ENCODE measurements at places on chromosomes 7 and 10. TPM values are rescaled to one million over a fixed set of nuclear protein-coding genes. Genes with fewer than 3 reads are reported as not detected.

CALHM3 gene
- total RNA-seq = not detected

GRCh38 chr7:136509466-136509865 is 359.0 kb upstream of the CHRM2 start:
- no peaks in the 10 kb centered on the region for H3K36me3 ChIP-seq
- H3K27ac ChIP-seq = no peak overlapping the region
- no peaks in the 10 kb centered on the region for H3K27me3 ChIP-seq
- DNase-seq = no peak
- no peak overlapping the region for H3K4me3 ChIP-seq

DNA sequence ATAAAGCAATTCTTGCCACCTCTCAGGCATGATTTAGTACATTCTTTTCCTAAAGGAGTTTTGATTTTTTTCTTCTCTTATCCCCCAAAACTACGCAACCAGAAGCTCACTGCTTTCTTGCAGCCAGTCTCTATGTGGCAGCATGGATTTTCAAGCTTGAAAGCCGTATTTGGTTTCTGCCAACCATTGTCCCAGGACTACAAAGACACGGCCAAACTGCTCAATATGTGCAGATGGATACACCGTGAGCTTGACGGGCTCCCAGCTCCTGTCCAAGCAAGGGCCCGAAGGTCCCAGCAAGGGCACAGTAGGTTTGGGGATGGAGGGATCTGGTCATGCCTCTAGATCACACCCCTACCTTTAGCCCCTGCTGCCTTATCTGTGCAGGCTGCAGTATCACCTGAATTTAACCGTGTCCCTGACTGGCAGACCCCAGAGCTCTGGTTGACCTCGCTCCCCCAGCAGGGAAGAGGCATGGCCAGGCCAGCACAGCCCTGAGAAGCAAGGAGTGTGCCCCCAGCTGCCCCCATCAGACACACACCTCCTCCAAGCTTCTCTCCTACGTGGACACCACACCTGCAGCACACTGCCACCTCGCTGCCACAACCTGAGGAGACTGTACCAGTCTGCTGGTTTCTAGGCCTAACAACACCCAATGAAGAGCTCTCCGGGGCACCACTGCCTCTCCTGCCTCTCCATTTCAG is 86.8 kb downstream of the COBL start:
- H3K4me1 ChIP-seq = peaks cover 47% of the 10 kb centered on the region
- H3K36me3 ChIP-seq = no peaks in the 10 kb centered on the region
- peak overlapping the region; percentile 25 for H3K4me3 ChIP-seq
- peak overlapping the region; percentile 29 for H3K27ac ChIP-seq
- no peaks in the 10 kb centered on the region for H3K27me3 ChIP-seq
- DNase-seq = no peak

NOD1 gene
- total RNA-seq = 9.2 TPM

CRHR2 gene
- 0.55 TPM for total RNA-seq

DNA sequence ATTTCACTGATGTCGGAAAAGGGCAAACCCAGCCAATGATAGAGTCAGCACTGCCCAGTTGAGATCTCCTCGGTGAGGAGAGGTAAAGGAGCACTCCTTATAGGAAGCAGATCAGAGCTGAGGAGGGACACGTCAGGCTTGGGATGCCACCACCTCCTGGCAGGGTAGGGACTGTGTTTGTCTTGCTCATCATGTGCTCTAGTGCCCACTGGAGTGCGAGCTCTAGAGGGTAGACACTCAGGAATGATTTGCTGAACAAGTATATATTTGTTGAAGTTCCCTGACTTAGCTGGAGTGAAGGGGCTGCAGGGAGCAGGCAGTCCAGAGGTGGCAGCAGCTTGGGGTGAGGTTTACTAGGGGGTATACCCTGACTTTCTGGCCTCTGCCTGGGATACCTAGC is 146.5 kb downstream of the NOC3L start:
- DNase-seq = no peak
- no peak overlapping the region for H3K27ac ChIP-seq
- H3K4me1 ChIP-seq = peaks cover 3% of the 10 kb centered on the region
- no peaks in the 10 kb centered on the region for H3K27me3 ChIP-seq

DNA sequence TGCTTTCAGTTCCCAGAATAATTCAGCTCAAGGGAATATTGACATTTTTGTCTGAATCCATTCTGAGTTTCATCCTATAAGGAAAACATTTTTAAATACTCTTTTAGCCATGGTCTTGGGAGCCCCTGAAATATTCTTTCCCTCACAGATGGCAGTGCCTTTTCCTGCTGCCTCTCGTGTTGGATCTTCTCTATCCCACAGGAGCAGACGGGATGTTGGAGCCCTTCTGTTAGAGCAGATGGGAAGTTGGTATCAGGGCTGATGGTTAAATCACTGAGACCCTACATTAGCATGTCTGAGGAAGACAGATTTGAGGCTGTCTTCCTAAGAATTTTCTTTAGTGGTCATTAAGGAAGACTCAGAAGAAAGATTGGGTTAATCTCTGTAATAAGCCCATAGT is 737.8 kb downstream of the LRMDA start:
- no peak overlapping the region for H3K4me3 ChIP-seq
- no peak for DNase-seq

LIPN gene
- total RNA-seq = 7.2 TPM

GRCh38 chr10:48466611-48467240 is 138.1 kb downstream of the ARHGAP22 start:
- peaks cover 9% of the 10 kb centered on the region for H3K27me3 ChIP-seq
- no peak overlapping the region for H3K27ac ChIP-seq
- H3K36me3 ChIP-seq = no peaks in the 10 kb centered on the region

DNA sequence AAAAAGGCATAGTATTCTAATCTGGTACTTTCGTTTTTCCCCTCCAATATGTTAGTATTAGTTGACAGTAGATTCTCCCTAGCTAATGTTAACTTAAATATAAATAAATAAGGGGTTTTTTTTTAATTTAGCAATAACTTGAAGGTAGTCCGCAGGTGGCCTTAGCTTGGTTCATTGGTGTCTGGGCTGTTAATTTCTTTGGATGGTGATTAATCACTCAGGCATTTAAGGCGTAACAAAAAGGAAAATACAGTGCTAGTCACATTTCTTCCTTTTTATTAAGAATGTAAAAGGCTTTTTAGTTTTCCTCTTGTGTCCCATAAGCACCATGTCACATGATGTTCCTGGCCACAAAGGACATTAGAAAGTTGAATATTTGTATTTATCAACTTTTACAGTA is 161.0 kb upstream of the POT1 start:
- no peak overlapping the region for H3K27ac ChIP-seq
- no peak for DNase-seq
- H3K36me3 ChIP-seq = no peaks in the 10 kb centered on the region
- H3K4me1 ChIP-seq = no peaks in the 10 kb centered on the region

GRCh38 chr10:78537018-78537417 is 503.4 kb downstream of the RPS24 start:
- no peak overlapping the region for H3K4me3 ChIP-seq
- no peaks in the 10 kb centered on the region for H3K27me3 ChIP-seq
- H3K4me1 ChIP-seq = peaks cover 3% of the 10 kb centered on the region
- no peaks in the 10 kb centered on the region for H3K36me3 ChIP-seq
- no peak overlapping the region for H3K27ac ChIP-seq
- no peak for DNase-seq

GRCh38 chr10:5466451-5467206 is 32.7 kb downstream of the CALML5 start:
- no peaks in the 10 kb centered on the region for H3K27me3 ChIP-seq
- no peak overlapping the region for H3K4me3 ChIP-seq
- peaks cover 46% of the 10 kb centered on the region for H3K4me1 ChIP-seq
- peak overlapping the region; percentile 86 for H3K27ac ChIP-seq
- no peaks in the 10 kb centered on the region for H3K36me3 ChIP-seq
- DNase-seq = no peak

Measured in suprapubic skin (tissue), 4 donors.